Right lobe of liver (tissue), 6 donors: ENCODE measurements at places on chromosomes 3 and 15. TPM values are rescaled to one million over a fixed set of nuclear protein-coding genes. Genes with fewer than 3 reads are reported as not detected.
A peak's percentile ranks its signal among the peaks of the same experiment; 100 is the strongest.

DNA sequence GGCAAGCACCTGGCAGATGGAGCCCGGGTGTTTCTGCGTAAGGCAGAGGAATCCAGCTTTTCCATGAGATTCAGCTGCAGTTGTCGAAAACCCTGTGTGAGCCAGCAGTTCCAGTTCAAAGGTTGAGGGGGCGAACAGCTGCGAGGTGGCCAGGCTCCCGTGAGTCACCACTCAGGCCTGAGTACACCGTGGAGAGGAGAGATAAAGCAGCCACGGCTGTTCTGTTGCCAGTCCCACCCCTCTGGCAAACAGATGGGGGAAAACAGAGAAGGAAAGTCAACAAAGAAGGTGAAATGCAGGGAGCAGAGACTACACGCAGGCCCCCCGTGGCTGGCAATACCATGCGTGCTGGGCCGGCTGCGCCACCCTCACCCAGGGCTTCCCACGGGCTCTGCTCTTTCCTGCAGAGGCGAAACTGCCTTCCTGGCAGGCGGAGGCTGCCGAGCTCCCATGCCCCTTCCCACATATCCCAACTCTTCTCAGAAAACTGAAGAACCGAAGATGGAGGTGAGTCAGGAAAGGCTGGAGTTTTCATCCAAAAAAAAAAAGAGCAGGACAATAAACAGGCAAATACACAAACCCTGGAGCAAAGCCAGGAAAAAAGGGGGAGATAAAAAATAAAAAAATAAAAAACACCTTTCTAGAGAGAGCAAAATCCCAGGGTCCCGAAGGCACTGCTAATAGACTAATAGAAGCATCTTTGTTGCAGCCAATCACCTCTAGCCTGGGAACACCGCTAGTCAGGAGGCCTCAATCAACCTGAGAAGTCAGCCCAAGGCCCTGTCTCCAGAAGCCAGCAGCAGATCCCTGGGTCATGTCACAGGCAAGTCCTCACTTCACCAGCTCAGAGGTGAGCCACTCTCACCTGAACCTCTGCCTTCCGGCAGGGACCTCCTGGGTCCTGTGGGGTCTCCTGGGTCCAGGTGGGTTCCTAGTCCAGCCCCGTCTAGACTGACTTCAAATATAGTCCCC is 37.7 kb downstream of the FAM174B start:
- no peaks in the 10 kb centered on the region for H3K27me3 ChIP-seq
- H3K4me3 ChIP-seq, result peak overlapping the region; percentile 28
- peak; percentile 88 for DNase-seq

- H3K4me3 ChIP-seq, result no peak overlapping the region
- no peak for DNase-seq
- H3K4me1 ChIP-seq, result no peaks in the 10 kb centered on the region
- H3K27ac ChIP-seq, result no peak overlapping the region
- H3K36me3 ChIP-seq, result no peaks in the 10 kb centered on the region
Observed at GRCh38 chr3:11379238-11379823, 107.1 kb downstream of the ATG7 start.

DNA sequence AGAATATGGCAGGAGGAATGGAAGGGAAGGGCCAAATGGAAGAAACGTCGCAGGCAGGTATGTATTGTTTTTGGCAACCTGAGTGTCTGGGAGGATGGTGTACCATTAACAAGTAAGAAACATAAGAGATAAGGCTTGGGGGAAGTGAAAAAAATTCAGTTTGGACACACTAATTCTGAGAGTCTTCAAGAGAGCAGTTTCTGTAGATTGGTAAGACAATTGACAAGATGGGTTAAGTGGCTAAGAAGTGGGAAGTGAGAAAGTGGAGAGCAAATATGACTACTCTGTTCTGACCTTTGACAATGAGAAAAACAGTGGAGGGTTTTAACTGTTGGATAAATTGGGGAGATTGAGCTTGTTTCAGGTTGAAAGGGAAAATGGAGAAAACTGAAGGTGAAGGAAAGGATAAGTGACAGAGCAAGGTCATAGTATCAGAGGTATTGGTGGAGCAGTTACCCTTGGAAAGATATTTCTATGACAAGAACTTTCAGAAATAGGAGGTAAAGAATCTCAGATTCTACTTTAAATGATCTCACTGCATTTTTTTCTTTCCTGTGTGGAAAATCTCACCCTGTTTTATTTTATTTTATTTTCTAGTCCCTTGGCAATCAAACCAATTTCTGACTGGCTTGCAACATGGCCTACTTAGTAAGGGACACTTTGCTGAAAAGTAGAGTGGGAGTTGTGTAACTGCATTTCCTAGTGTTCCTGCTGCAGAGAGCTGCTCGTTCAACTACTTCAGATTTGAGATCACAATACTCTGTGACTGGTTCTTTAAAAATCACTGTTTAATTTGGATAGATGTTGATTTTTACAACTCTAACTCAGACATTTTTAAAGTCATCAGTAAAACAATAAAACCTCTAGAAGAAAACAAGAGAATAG is 23.1 kb upstream of the GABPB1 start:
- no peaks in the 10 kb centered on the region for H3K36me3 ChIP-seq
- H3K27ac ChIP-seq, result no peak overlapping the region
- no peaks in the 10 kb centered on the region for H3K27me3 ChIP-seq
- H3K4me1 ChIP-seq, result peaks cover 5% of the 10 kb centered on the region
- no peak overlapping the region for H3K4me3 ChIP-seq

GRCh38 chr3:60514866-60515265 is 736.4 kb downstream of the FHIT start:
- H3K4me3 ChIP-seq, result no peak overlapping the region
- no peaks in the 10 kb centered on the region for H3K4me1 ChIP-seq
- DNase-seq, result no peak
- no peaks in the 10 kb centered on the region for H3K36me3 ChIP-seq
- no peak overlapping the region for H3K27ac ChIP-seq

DNA sequence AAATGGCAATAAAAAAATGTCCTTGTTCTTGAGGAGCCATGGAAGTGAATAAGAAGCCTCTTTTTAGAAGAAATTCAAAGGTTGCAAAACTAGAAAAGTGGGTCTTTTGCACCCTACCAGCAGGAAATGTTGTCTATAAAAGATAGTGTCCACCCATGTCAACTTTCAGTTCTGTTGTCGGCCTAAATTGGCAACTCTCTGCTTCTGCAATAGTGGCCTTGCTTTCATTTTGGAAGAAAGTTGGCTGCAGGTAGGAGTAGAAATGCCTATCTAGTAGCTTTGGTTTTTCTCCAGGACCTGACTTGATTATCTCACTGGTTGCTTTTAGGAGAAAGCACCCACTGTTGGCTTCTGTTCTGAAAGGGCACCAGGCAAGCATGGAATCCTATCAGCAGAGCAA is 85.4 kb downstream of the TMEM108 start:
- no peaks in the 10 kb centered on the region for H3K27me3 ChIP-seq
- no peaks in the 10 kb centered on the region for H3K4me1 ChIP-seq
- no peaks in the 10 kb centered on the region for H3K36me3 ChIP-seq
- DNase-seq, result no peak
- no peak overlapping the region for H3K27ac ChIP-seq

DNA sequence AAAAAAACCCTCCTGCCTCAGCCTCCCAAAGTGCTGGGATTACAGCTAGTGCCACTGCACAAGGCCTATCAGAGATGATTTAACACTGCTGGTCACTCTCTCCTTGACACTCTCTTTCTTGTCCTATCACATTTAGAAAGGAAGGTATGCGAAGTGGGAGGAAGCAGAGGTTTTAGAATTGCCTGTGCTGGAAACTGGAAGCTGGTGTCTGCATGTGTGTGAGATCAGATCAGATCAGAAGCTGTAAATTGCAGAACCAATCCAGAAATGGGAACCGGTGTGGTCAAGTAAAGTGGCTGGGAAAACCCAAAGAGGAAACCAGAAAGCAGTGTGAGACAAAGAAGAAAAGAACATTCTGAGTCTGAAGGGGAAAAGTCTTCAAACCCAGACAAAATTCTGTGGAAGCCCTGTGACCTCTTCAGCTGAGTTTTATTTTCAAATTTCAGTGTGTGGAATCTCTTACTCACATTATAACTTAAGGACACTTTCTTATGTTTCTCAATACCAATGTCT is 2.8 kb downstream of the EFHB start:
- H3K4me1 ChIP-seq, result no peaks in the 10 kb centered on the region
- no peak overlapping the region for H3K27ac ChIP-seq
- no peaks in the 10 kb centered on the region for H3K27me3 ChIP-seq

- H3K27me3 ChIP-seq, result no peaks in the 10 kb centered on the region
- no peak overlapping the region for H3K4me3 ChIP-seq
- no peak overlapping the region for H3K27ac ChIP-seq
- no peak for DNase-seq
Observed at GRCh38 chr15:100721758-100722550, 119.6 kb downstream of the ASB7 start.

GRCh38 chr3:134387293-134387692 is 13.0 kb upstream of the AMOTL2 start:
- H3K36me3 ChIP-seq, result no peaks in the 10 kb centered on the region
- no peaks in the 10 kb centered on the region for H3K4me1 ChIP-seq
- H3K27me3 ChIP-seq, result no peaks in the 10 kb centered on the region
- no peak for DNase-seq

DNA sequence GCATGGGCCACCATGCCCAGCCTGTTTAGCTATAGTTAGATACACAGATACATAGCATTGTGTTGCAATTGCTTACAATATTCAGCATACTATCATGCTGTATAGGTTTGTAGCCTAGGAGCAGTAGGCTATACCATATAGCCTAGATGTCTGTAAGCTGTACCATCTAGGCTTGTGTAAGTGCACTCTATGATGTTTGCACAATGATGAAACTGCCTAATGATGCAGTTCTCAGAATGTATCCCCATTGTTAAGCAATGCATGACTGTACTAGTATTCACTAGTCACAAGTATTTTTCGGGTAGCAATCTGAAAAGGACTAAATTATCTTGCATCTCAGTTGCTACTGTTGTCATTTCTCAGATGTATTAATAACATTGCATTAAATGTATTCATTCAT is 16.0 kb downstream of the PIGB start:
- no peak overlapping the region for H3K4me3 ChIP-seq
- H3K4me1 ChIP-seq, result no peaks in the 10 kb centered on the region
- H3K27ac ChIP-seq, result no peak overlapping the region
- H3K27me3 ChIP-seq, result no peaks in the 10 kb centered on the region
- H3K36me3 ChIP-seq, result no peaks in the 10 kb centered on the region
- no peak for DNase-seq

DNA sequence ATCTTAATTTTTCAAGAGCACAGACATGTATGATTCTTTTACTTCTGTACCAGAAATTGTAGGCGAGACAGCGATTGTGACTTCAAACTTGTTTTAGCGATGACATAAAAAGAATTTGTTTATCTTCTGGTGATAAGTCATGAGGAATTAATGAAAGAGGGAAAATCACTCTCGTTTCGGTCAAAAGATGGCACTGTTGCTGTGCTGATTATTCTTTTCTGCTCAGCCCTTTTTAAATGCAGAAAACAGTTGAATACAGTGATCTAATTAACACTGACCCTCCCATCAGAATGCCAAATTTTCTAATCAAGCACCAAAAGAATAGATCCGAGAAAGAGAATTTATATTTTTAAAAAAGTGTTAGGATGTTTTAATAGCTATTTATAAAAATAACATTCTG is 52.6 kb downstream of the NSUN3 start:
- H3K27me3 ChIP-seq, result no peaks in the 10 kb centered on the region
- no peaks in the 10 kb centered on the region for H3K4me1 ChIP-seq
- H3K4me3 ChIP-seq, result no peak overlapping the region
- no peak overlapping the region for H3K27ac ChIP-seq
- H3K36me3 ChIP-seq, result no peaks in the 10 kb centered on the region

GRCh38 chr3:42652611-42653302 is 740 bp upstream of the ZBTB47 start:
- H3K27ac ChIP-seq, result peak overlapping the region; percentile 74
- H3K4me1 ChIP-seq, result no peaks in the 10 kb centered on the region
- no peaks in the 10 kb centered on the region for H3K27me3 ChIP-seq
- peak; percentile 72 for DNase-seq
- no peaks in the 10 kb centered on the region for H3K36me3 ChIP-seq

DNA sequence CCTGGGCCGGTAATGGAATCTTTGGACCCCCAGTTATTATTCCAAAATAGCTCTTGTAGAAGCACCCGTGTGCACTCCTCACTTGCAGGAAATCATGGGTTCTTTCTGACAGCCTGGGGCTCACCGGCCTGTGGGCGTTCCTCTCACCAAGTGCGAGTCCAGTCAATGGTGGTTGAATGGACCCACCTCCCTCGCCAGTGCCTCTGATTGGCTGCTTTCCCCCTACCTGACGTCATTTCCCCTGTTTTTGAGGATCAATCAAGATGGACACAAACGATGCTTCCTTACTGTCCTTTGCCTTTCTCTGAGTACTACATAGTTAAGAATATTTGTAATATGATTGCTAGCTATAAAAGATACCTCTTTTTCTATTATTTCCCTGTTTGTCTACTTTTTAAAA is 18.1 kb downstream of the MOBP start:
- H3K4me3 ChIP-seq, result no peak overlapping the region
- H3K4me1 ChIP-seq, result no peaks in the 10 kb centered on the region
- H3K27ac ChIP-seq, result no peak overlapping the region
- H3K36me3 ChIP-seq, result no peaks in the 10 kb centered on the region

GRCh38 chr3:38662544-38662943 is 13.1 kb upstream of the SCN5A start:
- no peaks in the 10 kb centered on the region for H3K36me3 ChIP-seq
- no peak overlapping the region for H3K4me3 ChIP-seq
- no peak overlapping the region for H3K27ac ChIP-seq
- no peaks in the 10 kb centered on the region for H3K4me1 ChIP-seq
- no peak for DNase-seq

Gene GOLGA8Q
- 1.6 TPM for total RNA-seq

Gene DLG1
- 48.9 TPM for total RNA-seq

Gene TRIM42
- total RNA-seq, result not detected

Gene TLNRD1
- total RNA-seq, result 3.3 TPM

Gene SLC24A5
- not detected for total RNA-seq

Gene SLC22A13
- total RNA-seq, result not detected

Gene GP5
- not detected for total RNA-seq

Gene ULK4
- total RNA-seq, result 5.6 TPM

Gene AMOTL2
- total RNA-seq, result 18.0 TPM

Gene KIF15
- 0.51 TPM for total RNA-seq
